ENCODE measurements at places on chromosomes 5 and 9. TPM values are rescaled to one million over a fixed set of nuclear protein-coding genes. Genes with fewer than 3 reads are reported as not detected.

- peak; percentile 82 for DNase-seq
Measured at GRCh38 chr5:145681686-145682085, 153.5 kb downstream of the PRELID2 start.

GRCh38 chr5:176670449-176670848 is 23.2 kb downstream of the TSPAN17 start:
- DNase-seq = no peak

SLU7 gene
- polyA plus RNA-seq = 47.1 TPM

DNA sequence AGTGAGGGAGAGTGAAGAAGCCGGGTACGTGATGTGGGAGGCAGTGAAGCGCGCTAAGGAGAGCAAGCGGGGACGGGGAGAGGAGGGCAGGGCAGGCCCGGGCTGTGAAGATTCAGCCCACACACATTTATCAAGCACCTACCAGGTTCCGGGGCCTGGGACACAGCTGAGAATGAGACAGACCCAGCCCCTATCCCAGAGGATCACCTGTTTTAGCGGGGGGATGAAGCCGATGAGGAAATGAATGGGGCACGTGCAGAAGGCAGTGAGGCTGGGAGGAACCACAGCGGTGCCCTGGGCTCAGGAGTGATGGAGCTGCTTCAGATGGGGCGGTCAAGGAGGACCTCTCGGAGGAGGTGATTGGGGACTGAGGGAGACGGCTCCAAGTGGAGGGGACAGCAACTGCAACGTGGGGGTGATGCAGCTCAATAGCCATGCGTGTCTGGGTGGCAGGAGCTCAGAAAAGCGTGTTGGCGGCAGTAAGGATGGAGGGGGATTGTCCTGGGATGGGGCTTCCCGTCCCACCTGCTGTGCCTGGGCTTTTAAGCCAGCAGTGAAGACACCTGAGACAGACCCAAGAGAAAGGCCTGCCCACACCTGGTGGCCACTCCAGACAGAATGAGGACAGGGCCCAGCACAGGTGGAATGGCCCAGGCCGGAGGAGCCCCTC is 77.5 kb upstream of the UNC5A start:
- DNase-seq = no peak

- DNase-seq = no peak
Measured at GRCh38 chr9:113888336-113888735, 12.2 kb downstream of the ZNF618 start.

GRCh38 chr5:132243366-132243977 is 14.0 kb upstream of the PDLIM4 start:
- DNase-seq = no peak

SEMA5A gene
- polyA plus RNA-seq = 49.0 TPM

PDGFRB gene
- polyA plus RNA-seq = 77.4 TPM

DNA sequence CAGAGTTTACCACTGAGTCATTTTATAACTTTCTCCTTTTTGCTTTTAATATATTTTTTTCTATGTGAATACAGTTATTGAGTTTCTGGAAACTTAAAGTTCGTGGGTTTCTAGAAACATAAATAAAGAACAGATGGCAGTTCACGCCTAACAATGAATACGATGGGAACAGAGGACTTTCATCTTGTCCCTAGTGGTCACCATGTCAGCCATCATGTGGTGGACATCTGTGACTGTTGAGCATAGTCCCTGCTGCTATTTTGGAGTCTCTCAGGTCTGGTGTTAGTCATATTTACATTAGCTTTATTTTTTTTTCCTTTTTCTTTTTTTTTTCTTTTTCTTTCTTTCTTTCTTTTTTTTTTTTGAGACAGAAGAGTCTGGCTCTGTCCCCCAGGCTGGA is 85.3 kb downstream of the XRCC4 start:
- DNase-seq = no peak

DNA sequence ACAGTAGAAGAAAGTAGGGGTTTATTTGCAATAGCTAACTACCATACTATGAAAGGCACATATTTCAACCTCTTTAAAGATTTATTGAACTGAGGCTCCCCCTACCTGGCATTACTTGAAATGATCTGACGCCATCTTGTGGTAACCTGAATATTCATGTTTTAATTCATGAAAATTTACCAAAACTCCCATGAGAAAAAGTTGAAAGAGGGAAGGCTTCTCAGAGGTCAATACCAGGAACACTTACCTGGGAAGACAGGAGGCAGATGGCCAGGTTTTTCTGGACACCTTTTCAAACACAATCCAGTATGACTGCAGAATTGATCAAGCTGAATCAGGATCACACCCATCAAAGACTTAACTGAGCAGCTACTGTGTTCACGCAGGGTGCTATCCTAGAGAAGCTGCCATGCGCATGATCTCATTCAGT is 9.4 kb downstream of the PRELID2 start:
- DNase-seq = peak; percentile 56

GRCh38 chr9:2824564-2824963 is 19.3 kb downstream of the PUM3 start:
- DNase-seq = no peak

NTNG2 gene
- polyA plus RNA-seq = 0.26 TPM

LCN15 gene
- not detected for polyA plus RNA-seq

DNA sequence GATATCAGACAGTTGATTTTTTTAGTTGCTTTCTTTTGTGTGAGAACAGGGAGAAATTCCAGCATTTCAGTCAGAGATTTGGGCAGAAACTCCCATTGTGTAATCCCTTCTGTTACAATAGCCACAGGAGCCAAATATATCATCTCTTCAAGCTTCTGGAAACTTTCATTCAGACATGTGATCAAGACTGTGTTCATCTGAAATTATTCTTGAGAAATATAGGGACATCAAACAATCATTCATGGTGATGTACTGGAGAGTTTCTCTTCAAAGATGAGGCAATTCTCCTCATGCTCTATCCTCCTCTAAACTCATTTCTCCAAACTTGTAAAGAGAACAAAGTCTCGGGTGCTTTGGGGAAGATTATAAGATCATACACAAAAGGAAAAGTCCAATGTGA is 35.2 kb upstream of the CSNK1G3 start:
- DNase-seq = no peak

GRCh38 chr9:114560956-114561355 is 26.6 kb upstream of the ATP6V1G1 start:
- DNase-seq = no peak

- no peak for DNase-seq
Measured at GRCh38 chr5:96244696-96245095, 188.4 kb downstream of the PCSK1 start.

- DNase-seq = no peak
Measured at GRCh38 chr9:35856206-35856605, 14.0 kb downstream of the OR13J1 start.

NR2F1-AS1 gene
- 29.6 TPM for polyA plus RNA-seq

CNTNAP3 gene
- 0.11 TPM for polyA plus RNA-seq

NMUR2 gene
- polyA plus RNA-seq = not detected

DNA sequence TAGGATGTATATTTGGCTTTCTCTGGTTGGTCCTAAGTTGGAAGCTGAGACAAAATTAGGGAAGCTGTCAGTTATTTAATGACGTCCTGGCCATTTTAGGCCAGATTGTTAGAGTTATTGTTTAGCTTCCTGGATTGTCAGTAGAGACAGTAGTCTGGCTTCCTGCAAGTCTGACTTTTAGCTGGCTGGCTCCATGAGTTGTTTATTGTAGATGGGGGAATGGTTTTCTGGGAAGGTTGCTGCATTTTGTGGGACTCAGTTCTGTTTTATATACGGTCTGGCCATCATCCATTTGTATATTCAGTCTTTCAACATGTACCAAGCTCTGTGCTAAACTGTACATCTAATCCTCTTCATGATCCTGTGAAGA is 68.3 kb downstream of the SGCD start:
- DNase-seq = no peak

DNA sequence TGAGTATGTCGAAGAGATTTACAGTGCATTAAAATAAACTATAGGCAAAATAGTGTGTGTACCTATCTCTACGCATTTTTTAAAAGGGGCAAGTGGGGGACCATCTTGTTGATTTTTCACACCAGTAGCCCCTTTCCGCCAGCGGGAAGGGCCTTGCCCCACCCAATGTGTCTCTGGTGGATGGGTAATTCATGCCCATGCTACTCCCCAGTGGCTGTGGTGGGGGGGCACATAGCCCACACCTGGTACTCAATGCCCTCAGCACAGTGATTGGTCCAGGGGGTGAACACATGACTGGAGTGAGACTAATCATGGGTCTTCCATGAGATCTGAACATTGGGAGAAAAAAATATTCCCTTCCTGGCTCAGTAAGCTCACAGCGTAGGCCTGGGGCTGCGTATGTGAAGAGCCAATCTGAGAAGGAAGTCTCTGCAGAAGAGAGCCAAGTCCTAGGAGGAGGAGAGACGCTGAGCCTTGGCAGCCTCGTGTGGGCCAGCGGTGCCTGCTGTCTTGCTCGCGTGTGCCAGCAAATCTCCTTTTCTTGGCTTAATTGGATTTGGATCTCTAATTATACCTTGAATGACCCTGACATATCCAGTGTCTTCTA is 103.4 kb downstream of the ADAMTS2 start:
- no peak for DNase-seq
